CD4-positive, alpha-beta T cell treated with Interleukin-15 for 1 hour (primary cell): ENCODE measurements at places on chromosomes 6 and 20.

DNA sequence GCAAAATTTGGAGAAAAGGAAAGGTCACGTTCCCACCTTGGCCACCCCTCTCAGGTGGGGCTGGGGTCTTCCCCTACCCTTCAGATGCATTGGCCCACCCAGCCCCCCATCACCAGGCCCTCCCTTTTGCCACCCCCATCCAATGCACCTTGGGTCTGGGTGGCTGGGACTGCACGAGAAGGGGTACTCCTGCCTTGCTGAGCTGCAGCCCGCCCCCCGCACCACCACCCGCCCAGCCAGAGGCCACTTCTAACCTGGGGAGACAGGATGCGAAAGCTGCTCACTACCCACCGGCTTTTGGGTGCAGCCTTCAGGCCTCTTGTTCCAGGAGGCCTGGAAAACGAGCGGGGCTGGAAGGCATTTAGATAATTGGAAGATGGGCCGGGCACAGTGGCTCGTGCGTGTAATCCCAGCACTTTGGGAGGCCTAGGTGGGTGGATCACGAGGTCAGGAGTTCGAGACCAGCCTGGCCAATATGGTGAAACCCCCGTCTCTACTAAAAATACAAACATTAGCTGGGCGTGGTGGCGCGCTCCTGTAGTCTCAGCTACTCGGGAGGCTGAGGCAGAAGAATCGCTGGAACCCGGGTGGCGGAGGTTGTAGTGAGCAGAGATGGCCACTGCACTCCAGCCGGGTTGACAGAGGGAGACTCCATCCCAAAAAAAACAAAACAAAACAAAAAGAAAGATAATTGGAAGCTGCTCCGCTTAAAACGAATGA, 1.2 kb upstream of the CDC25B start:
- DNase-seq = no peak

GRCh38 chr6:129390900-129391299, 319.1 kb downstream of the ARHGAP18 start:
- DNase-seq = no peak

DNA sequence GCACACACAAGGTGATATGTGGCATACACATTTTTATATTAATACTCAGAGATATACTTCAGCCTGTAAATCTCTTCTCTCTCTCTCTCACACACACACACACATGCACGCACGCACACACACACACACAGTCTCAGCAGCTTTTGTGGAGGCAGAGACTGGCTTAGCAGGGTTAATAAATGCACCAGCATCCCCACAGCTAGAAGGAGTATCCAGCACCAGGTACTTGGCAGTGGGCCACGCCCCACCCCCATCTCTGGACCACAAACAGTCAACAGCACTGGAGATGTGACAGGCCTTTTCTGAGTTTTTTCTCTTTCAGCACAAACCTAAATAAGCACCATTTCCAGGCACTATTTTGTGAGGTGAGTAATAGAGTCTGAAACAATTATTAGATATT, 47.3 kb upstream of the LRFN2 start:
- DNase-seq = no peak

DNA sequence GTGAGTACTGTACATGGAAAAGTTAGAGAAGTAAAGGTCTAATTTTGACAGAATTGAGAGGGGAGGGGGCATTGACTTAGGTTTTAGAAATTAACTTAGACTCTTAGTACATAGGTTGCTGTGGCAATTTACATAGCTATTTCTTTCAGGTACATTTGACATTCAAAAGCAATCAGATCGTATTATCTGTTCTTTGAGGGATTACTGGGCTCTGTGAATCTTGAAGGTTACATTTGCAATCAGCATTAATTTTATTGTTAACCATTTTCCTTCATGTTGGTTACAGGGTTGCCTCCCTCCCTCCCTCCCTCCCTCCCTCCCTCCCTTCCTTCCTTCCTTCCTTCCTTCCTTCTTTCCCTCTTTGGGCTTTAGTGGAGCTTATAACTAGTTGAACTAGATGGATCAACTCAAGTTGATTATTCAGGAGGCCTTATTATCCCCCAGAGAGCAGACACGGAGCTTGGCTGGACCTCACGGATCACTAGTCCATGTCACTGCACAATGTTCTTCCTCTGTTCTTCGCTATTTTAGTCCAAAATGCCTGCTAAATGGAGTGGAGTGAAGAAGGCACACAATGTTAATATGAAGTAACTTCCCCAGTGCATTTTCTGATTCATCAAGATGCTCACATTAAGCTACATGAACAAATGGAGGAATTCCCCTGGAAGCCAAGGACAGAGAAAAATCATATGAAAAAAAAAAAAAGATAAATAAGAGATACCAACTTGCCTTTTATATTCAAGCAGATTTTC, 87.8 kb downstream of the PLCB4 start:
- DNase-seq = no peak

DNA sequence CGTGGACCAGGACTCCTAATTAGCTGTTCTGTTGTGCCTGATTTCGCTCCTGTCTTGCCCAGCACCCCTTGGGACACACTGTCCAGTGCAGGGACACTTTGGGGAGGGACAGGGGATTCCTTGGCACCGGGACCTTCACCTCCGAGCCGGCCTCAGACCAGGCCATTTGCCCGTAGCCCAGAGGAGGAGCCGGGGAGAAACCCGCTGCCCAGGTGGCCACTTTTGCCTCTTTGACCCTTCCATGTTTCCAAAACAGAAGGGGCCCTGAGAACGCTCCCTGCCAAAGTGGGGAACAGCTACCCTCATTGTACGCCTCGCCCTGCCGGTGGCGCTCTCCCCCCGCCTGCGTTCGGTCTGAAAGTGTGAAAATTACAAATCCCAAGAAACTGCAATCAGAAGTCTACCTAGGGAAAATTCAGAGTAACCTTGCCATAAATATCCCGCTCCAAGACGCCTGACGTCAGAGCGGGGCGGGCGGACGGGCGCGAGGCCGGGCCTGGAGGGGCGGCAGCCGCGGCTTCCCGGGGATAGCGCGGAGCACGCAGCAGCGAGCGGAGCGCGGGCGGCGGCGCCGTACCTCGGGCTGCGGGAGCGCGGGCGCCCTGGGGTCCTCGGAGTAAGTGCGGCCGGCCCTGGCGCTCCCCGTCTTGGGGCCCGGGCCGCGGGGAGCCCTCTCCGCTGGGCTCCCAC, at the start of gene DAAM2:
TSS of gene DAAM2 (plus strand) at position 527 of the 690 bp plus-strand sequence. CDS start 63,927 bp downstream, outside the sequence.
- no peak for DNase-seq

- DNase-seq = no peak
Measured at GRCh38 chr6:37192666-37193065, 22.7 kb downstream of the PIM1 start.

DNA sequence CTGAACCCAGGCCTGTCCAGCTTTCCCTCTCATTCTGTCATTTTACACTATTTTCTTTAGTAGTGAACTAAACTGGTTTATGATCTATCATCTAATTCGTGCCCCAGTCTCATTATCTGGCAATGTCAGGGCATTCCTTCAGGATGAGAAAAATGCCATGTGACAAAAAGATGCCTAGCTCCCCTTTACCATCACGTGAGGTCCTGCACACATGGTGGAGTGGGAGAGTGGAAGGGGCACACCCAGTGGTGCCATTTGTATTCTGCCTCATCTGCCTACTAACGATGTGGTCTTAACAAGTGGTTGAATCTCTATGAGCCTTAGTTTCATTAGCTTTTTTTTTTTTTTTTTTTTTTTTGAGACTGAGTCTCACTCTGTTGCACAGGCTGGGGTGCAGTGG, 41.2 kb downstream of the CDC5L start:
- no peak for DNase-seq

DNA sequence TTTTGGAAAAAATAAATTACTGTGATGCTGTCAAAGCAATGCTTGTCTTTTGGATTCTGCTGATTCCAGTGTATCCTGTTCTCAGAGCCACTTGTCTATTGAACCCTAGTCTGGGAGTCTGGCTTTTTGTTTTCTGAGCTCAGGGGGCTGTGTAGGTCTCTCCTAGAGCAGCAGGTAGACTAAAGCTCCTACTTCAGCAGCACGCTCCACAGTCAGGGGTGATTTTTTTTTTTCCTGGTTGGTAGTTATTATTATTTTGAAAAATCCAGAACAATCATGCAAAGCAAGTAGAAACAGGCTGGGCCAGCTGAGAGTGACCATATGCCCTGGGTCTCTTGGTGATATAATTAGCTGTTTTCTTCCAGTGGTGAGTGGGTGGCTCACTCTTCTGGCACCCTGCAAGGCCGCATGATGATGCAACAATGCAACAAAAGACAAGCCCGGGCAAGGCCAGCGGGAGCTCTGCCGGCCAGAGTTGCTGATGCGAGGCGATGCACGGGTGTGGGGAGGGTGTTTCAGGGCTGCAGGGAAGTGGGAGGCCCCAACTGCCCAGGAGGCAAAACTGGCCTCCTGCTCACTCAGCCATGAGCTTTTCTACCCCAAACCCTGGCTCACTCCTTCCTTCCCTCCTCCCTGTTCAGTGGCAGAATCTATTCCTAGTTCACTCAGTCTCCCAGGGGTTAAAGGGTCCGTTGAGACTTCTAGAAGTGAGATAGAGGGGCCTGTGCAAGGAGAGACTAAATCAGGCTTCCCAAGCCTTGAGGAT, 11.5 kb upstream of the CDKN1A start:
- DNase-seq = peak; percentile 54

DNA sequence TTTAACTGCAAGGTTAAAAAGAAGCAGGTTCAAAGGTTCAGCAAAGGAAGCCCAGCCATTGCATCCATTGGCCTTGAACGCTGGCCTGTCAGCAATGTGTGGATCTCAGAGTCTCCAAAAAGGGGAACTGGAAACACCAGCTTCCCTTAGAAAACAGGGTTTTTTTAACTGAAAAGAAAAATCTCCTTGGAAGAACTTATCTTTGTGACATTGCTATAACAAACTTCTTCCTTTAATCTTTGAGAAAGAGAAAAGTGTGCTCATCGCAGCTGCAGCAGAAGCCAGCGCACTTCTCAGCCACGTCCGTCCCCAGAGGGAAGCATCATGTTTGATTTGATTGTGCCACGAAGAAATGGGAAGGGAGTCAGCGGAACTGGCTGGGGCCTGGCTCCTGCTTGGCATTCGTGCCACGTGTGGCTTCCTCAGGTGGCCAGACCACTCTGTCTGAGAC, 215.0 kb downstream of the SYNDIG1 start:
- DNase-seq = no peak

DNA sequence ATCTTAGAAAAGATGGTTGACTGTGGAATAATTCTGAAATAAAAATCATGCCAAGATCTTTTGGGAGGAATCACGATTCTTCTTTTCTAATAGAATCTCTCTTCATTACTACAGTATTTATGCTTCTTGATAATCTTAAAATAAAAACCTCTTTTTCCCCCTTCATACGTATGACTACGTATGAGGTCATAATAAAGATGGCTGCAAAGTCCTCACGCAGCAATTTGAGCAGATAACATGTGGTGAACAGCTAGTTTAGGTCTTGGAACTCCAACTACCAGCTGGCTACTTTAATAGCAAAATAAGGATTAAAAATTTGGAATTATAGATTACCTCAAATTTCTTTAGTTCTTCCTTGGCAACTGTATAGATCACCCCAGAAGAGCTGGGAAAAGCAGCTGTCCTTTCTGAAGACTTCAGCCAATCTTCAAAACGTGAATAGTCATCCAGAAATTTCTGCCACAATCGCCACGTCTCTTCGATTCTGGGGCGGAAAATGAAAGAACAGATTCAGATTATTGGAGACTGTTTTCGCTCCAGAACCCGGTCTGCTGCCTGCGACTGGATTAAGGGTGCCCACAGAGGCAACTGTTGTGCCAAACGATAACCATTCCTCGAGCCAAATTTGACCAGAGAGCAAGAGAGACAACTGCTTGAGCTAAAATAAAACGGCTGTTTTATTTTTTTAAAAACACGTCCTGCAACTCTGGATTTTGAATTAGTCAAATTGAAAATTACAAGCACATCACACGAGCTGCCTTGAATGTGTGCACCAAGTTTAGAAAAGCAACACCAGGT, 347.3 kb downstream of the ESR1 start:
- DNase-seq = no peak

- DNase-seq = no peak
Measured at GRCh38 chr20:47863315-47863965, 78.2 kb upstream of the SULF2 start.

DNA sequence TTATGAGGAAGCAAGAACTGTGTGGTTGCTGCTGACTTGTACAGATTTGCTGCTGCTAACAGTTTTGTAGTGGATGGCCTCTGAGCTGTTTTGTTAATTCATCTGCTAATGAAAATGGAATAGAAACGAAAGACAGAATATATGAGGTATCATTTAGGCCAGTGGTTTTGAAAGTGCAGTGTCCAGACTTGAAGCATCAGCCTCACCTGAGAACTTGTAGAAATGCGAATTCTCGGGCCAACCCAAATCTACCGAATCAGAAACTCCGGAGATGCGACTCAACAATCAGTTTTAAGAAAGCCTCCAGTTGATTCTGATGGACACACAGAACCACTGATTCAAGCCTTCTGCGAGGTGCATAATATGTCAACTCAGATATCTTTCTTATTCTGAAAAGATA, 62.5 kb downstream of the CAP2 start:
- DNase-seq = no peak

GRCh38 chr6:52310932-52311331, 26.4 kb upstream of the MCM3 start:
- no peak for DNase-seq

- no peak for DNase-seq
Measured at GRCh38 chr6:40719671-40720374, 132.7 kb upstream of the LRFN2 start.

DNA sequence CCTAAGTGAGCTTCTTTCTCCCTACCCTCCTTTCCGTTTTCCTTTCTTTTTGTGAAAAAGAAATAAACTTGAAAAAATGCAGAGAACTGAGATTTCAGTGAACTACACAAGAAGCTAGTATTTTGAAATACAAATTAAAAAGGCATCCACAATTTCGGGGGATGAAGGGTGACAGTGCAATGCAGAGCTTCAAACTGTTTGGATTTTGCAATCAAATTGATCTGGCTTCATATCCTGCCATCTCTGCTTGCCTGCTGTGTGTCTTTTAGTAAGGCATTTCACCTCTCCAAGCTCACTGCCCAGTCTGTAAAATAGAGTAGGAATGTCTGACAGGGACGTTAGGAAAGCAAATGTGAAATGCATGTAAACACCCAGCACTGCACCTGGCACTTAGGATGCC, 258.0 kb downstream of the HACE1 start:
- DNase-seq = no peak

DNA sequence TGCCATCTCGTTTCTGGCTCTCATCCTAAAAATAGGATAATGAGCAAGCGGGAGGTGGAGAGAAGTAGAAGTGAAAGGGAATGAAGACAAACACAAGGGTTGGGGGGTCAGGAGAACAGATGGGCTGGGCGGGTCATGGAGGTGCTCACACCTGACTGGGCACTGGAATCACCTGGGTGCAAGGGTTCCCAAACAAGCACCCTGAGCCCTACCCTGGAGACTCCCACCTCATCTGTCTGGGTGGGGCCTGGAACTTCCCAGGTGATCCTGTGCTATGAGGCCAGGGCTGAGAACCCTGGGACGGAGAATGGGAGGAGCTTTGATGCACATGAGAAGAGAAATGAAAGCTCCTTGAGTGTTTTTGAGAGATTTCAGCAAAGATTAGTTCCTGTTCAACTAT, 223.6 kb downstream of the ANKRD60 start:
- DNase-seq = no peak

DNA sequence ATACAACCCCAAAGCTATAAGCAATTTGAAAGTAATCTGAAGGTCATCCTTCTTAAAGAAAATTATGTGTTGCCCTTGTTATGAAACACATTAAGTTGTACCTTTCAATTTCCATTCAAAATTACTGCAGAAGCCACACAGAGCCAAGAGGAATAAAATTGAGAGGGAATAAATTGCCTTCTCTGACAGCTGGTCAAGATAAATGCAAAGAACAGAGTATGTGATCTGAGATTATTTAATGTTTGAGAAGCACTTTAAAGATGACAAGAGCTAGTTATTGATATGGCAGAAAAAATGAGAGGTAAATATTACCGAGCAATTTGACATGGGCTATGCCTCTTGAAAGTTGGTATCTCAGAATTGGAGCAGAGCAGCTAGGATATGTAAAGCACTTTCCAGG, 61.6 kb downstream of the TRDN start:
- no peak for DNase-seq
